ENCODE measurements at places on chromosomes 16 and 17.

DNA sequence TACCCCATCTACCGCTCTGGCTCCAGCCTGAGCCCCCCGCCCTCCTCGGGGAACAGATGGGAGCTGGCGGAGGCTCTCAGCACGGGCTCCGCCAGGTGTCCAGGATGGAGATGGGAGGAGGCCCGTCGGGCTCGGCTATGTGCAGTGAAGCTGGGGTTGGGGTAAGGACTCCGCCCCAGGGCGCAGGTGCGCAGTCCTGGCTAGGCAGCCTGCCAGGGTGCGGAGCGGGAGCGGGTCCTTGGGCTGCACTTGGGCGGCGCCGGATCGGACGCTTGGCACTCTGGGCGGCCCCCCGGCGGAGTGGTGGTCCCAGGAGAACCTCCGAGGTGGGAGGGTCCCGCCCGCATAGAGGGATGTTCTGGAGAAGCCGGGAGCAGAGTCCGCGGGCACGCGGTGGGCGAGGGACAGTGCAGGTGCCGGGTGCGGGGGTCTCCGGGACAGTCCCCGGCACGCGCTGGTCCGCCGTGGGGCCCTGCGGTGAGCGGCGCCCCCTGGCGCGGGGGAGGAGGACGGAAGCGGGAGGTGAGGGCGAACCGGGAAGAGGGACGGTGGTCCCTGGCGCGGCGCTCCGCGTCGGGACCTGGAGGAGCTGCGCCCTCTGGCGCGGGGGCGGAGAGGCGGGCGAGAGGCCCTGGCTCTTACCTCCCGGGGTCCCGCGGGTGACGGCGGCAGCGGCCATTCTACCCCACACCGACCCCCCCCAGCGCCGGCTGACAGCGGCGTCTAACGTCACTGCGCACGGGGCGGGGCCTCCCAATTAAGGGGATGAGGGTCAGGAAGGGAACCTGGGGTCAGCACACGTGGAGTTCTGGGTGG, at the start of gene CAMTA2:
CAMTA2 (minus strand) TSS at position 725 of the 816 bp plus-strand sequence. CDS start 1,453 bp downstream, outside the sequence.
- DNase-seq: peak; percentile 77

DNA sequence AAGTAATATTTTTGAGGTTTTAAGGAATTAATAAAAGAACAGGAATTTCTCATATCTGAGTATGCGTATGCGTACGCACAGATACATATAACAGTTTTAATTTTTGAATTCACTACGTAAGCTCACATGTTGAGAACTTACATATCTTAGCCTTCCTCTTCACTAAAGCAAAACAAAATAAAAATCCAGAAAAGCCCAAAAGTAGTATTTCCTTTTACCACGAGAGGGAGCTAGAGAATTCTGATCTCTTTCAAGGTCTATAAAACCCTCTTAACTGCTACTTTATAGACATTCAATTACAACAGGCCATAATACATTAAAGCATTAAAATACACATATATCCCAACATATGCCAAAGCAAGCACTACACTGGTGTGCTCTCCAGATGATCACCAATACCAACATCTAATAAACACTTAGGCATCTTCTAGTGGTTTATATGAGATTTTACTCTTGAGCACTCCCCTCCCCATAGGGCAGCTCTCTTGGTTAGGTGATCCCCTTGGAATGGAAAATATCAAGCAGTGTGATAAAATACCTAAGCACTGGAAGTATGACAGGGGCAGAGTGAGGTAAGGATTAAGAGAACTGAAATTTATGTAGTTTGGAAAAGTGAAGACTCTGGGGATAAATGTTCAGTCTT, 94.0 kb downstream of the SKAP1 start:
- DNase-seq: no peak

DNA sequence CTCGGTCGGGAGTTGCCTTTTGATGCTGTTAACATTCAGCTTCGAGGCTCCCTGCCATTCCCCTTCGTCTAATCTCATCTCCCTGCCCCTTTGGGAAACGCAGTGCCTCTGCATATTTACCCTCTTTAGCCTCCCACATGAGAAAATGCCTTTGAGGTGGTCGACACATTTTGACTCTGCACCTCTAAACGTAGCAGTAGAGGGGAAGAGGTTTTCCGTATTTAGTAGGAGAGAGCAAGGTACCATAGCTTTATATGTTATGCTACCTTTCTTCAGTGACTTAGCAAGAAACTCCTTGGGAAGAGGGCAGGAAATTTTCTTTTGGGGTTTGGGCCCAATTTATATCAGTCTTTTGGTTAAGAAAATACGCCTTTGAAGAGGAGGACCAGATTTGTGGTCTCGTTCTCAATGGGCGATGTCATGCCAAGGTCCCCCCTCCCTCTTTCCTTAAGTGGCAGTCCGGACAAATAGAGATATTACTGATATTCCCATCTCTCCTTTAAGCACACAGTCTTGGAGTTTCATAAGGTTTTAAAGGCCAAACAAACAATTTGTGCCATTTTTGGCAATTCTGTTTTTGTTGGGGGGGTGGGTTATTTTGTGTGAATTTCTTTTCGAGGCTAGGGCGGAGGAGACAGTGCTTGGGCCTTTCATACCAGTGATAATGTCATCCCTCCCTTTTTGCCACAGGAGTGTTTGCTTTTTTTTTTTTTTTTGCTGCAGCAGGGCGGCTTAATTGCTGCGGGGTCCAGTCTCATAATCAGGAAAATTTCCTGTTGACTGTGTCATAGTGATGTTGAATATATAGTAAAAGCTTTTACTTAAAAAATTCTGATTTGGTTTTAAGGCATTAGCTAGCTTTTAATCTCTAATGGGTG, 1.5 kb downstream of the PAFAH1B1 start:
- no peak for DNase-seq

- peak; percentile 11 for DNase-seq
Observed at GRCh38 chr17:46942441-46943217, 19.7 kb downstream of the GOSR2 start.

DNA sequence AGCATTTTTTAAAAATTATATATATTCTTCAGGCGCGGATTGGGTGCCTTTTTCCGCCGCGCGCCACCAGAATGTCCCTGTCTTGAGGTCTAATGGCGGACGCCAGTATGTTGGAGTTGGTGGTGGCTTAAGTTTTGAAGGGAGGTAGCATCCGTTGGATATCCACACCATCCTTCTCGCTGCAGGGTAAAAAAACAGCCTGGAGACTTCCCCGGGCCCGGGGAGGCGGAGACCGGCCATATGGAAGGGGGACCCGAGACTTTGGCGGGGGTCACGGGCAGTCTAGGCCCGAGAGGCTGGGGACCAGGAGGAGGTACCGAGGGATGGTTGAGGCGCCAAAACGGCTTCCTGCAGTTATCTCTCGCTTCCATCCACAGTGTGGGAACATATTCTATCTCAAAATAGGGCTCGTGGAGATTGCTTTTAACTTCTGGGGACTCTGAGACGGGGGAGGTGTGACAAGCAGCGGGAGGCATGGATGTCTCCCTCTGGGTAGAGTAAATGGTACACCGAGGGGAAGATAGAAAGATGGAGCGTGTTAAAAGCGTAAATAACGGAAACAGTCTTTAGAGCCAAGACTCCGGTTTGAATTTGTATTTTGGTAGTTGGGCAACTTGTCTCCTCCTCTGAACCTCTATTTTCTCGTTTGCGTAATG, at the start of gene SF3B3:
SF3B3 (plus strand) TSS at position 74 of the 656 bp plus-strand sequence. CDS start 2,841 bp downstream, outside the sequence.
- peak; percentile 55 for DNase-seq

DNA sequence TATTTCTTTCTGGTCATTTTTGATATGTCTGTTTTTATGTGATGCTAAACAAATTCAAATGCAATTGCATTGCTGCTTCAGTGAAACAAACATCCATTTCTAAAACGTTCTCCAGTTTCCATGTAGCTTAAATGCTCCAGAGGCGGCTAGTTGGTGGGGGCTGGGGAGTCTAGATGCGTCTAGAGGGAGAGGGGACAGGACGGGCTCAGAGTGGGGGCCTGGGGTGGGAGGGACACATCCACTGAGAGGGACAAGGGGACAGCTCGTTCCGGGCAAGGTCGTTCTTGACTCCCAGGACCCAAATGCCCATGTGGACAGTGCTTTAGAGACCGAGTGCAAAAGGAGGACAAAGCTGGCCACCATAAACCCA, 102.3 kb downstream of the FOXL1 start:
- no peak for DNase-seq

DNA sequence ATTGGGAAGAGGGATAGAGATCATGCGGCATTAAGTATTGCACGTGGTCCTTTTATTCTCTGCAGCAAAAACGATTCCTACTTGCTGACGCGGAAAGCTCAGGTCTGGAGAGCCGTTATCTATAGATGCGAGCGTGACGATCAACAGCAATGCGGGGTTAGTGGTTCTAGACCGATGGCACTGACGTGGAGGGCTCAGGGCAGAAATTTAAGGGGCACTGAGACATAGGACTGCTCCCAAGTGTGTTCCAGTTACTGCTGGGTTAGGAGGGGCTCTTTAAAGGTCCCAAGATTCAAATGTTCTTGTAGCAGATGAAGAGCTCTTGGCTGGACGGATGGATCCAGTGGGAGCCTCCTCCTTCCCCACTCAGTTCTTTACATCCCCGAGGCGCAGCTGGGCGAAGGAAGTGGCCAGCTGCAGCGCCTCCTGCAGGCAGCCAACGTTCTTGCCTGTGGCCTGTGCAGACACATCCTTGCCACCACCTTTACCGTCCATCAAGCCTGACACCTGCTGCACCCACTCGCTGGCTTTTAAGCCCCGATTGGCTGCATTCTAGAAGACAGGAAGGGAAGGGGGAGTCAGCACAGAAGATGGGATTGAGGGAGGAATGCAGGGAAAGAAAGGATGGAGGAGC, 732 bp upstream of the EXOSC6 start:
- DNase-seq: no peak

GRCh38 chr16:8127070-8127469, 463.2 kb downstream of the TMEM114 start:
- no peak for DNase-seq
